Hematopoietic multipotent progenitor cell treated with erythropoietin and hydrocortisone succinate and interleukin-3 and kit ligand, for 17 days (in vitro differentiated cells): ENCODE measurements at places on chromosomes 3 and 15.

DNA sequence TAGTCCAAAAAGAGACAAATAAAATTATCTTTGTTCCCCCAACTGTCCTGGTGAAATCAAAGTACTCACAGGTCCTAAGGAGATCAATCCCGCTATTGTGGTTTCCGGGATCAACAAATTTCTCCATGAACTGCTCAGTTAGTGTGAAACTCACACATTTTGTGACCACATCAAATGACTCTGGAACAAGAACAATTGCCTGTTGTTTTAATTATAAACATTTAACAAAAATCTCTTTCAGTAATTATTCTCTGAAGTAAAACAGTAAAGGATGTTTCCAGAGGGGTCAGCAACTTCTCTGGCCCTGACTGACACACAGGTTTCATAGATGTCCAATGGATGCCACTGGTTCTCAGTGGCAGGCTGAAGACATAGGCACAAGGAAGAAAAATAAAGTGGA, 3.9 kb downstream of the CLDND1 start:
- no peak for DNase-seq

GRCh38 chr15:92981333-92981732, 81.2 kb downstream of the CHD2 start:
- DNase-seq, result no peak

DNA sequence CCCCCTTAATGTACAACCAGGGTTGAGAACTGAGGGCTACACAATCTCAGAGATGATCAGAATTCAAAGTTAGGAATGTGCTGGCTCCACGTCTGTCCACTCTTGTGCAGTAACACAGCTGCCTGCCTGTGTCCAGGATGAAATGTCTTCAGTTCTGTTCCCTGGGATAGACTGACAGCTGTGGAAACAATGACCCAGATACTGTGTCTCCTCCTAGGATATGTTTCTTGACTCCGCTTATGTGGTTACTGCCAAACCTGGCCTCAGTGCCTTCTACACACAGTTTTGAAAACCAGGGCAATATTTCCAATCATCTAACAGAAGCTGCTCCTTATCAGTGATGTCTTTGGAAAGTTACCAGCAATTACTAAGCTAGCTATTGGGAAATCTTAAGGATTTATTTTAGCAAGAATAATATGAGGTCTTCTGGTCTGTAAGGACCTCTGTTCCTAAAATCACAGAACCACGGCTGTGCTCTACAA, 67.6 kb downstream of the NOX5 start:
- no peak for DNase-seq

DNA sequence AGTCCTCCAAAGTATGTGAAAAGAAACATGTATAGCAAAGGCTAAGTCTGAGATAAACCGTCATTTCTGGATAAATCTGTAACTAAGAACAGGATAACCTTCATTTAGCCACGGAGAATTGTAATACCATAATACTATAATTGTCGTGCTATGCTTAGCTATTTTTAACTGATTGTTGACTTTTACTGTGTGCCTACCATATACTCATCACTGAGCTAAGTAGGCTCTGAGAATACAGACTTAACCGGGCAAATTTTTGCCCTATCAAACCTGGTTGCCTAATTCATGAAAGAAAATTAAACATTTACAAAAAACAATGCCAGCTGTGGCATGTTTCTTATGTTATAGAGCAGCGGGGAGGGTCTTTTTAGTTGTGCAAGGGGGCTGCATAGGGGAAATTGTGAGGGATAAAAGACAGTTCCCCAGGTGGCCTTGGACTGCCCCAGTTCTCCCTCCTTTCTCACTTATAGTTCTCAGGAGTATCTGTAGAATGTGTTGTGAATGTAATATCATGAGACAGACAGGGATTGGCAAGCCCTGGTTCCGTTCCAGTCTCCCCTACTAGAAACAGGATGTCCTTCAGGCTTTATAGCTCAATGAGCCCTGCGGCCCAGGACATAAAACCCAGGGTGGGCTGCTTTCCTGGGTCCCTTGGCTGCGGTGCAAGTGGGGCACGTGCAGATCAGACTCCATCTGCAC, 318.5 kb downstream of the GBE1 start:
- DNase-seq, result no peak

GRCh38 chr15:67674983-67675382, 132.5 kb downstream of the MAP2K5 start:
- DNase-seq, result no peak

DNA sequence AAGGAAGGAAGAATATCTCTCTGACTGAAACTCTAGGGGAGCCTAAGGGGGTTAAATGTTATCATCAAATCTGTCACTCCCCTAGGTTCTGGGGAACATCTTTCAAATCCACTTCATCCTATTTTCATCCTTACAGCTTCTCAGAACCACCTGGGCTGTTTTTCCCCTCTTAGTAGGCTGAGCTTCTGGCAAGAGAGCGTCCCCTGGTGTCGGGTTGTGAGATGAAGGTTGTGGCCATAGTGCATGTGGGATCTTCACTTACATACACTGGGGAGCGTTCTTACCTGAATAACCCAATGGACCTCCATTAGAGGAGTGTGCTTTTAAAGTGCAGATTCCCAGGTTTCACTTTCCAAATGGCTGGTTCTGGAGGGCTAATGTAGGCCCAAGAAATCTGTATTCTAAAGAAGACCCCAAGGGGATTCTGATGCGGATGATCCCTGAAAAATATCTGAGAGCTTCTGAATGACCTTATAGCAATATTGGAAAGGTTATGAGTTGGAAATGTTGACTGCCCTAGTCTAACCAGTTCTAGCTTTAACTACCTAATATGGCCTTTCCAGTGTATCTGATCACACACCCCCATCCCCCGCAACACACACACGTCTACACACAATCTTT, 663.7 kb downstream of the AGBL1 start:
- DNase-seq, result no peak

GRCh38 chr3:38658841-38659240, 9.4 kb upstream of the SCN5A start:
- no peak for DNase-seq

DNA sequence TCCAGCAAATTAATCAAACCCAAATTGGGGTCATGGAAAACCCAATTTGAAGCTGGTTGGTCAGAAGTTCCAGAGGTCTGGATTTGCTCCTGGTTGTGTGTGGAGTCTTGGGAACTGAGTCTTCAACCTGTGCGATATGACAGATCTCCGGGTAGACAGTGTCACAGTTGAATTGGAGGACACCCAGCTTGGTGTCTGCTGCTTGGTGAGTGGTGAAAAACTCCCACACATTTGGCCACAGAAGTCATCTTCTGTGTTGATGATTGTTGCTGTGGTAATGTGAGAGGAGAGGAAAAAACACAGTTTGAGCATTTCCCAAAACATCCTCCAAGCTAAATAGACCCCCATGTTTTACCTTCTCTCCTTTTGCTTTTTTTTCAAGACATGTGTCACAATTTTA, 218.1 kb downstream of the TP63 start:
- DNase-seq, result no peak

DNA sequence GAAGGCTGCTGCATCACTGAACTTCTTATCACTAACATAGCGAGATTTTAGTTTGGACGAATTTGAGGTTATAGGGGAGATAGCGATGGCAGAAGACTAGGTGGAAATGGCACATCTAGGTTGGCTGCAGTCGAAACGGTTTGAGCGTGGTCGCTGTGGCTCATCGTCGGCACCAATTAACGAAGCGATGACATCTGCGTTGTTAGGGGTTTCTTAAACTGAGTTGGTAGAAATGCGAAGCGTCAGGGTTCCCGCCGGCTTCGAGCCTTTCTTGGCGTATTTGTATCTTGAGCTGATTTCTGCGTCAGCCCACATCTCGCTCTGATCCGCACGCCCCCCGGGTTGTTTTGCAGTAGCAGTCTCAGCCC, 319 bp downstream of the LNP1 start:
- DNase-seq, result no peak

GRCh38 chr3:23130406-23130805, 72.7 kb upstream of the UBE2E2 start:
- DNase-seq, result no peak

GRCh38 chr3:184766555-184767261, 45.3 kb upstream of the VPS8 start:
- DNase-seq, result no peak

DNA sequence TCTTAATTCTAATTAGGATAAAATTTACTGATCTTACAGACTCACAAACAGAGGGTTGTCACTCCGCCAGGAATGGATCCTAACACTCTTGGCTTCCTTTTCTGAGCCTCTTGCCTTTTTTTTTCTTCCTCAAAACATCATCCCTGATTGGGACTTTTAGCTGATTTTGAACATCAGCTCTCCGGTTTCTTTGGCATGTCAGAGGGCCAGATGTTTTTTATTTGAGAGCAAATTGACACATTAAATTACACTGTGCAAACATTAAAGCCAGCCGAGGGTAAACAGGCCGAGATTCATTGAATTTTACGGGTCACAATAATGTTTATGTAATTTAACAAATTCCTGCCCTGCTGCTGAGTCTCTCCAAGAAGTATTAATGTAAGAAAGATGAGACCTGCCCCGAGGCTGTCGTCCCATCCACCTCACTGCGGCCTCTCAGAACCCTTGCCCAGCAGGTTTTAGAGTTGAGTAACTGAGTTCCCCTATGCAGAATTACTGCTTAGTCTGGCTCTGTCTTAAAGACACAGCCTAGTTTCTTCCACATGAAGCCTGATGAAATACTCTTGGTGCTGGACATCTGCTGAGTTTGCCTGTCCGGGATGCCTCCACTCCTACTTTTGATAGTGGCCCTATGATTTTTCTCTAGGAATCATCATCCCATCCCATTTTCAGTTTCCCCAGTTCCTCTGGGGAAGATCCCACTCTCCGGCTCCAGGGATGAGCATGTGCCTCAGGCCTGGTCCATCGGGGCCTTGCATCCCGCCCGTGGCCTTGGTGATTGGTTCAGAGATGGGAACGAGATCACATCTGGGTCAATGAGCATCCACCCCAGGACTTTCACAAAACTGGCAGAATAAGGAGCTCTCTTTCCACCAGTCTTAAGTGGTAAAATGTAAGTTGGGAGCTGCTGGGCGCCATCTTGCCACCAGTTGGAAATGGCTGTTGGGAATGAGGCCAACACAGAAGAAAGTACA, 226.6 kb upstream of the TLE3 start:
- no peak for DNase-seq

DNA sequence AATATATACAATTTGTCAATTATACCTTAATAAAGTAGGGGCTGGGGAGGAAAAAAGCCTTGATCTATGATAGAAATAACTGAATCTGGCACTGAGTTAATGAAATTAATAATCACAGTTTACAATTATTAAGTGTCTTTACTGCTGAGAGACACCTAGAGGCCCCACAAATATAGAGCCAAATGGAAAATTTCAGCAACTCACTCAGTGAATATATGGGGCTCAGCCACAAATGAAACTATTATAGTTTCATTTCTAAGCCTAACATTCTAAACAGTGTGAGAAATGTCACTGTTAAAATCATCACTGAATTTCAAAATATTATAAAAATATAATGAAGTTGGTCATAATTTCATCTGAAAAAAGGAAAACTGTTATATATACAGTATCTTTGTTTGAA, 40.3 kb downstream of the GNB4 start:
- no peak for DNase-seq

- DNase-seq, result no peak
Observed at GRCh38 chr3:58567251-58567515, 10.0 kb downstream of the FAM107A start.

DNA sequence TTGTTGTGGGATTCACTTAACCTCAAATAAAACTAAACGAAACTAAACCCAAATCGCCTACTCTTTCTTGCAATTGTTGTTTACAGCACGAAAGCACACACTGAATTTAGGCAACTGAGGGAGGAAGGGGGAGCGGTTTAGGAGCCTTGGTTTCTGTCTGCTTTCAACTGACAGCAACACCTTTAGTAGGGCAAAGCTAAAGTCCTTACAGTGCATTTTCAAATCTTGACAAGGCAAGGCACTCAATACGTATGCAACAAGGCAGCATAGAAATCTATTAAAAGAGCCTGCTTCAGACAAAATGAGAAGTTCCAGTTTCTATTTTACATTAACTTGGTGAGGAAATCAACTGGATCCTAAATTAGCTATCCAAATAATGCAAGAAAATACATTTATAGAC, 174.6 kb downstream of the CHST2 start:
- no peak for DNase-seq

GRCh38 chr3:16264708-16265454, at the start of the genes DPH3 and OXNAD1:
Gene DPH3, minus strand, starts transcription at chr3:16264943. Its CDS starts 67 bp downstream, at chr3:16264876.
Gene OXNAD1, plus strand, starts transcription at chr3:16265212. Its CDS starts 5,741 bp downstream, at chr3:16270953.
- DNase-seq, result peak; percentile 100

DNA sequence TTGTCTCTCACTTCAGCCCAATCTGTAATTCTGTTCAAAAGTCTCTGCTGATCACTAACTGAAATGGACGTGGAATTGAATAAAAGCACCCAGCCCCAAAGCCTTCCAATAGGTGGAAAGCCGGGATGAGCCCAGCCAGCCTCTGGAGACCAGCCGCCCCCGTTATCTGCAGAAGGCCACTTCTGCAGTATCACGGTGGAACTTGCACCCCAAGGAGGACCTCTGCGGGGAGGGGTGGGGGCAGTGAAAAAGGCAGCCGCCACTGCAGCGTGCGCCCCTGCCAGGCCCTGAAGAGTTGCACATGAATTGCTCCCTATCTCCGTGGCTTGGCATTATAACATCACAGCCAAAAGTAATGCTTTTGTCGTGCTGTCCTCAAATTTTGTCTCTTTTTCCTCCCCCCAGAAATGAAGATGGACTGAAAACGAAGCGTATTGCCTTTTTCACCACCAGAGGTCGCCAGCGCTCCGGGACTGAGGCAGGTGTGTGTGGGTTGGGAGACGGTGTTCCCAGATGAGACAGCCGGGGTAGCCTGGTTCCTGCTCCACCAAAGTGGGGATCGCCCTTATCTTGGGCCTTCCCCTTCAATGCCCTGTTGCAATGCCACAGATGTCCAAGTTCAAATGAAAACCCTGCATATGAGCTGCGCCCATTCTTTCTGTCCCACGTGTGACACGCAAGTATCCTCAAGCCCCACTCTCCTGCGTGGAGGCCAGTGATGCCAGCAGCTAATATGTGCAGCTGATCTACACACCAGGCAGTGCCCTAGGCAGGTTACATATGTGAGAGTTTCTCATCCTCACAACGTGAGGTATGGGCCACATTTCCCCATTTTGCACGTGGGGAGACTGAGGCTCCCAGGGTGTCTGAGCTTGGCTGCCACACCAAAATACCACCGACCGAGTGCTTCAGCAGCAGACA, 96.0 kb downstream of the LRRK1 start:
- DNase-seq, result peak; percentile 62

GRCh38 chr3:162391301-162391700, 894.7 kb downstream of the OTOL1 start:
- no peak for DNase-seq

- no peak for DNase-seq
Observed at GRCh38 chr3:859135-859534, 233.7 kb upstream of the CNTN6 start.

DNA sequence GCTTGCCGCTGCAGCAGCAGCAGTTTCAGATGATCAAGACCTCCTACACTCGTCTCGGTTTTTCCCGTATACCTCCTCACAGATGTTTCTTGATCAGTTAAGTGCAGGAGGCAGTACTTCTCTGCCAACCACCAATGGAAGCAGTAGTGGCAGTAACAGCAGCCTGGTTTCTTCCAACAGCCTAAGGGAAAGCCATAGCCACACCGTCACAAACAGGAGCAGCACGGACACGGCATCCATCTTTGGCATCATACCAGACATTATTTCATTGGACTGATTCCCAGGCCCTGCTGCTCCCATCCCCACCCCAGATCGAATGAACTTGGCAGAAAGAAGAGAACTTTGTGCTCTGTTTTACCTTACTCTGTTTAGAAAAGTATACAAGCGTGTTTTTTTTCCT, 17.6 kb downstream of the CALML4 start:
- DNase-seq, result no peak

GRCh38 chr15:30990036-30990435, 1.4 kb downstream of the MTMR10 start:
- DNase-seq, result peak; percentile 14
